ENCODE measurements at places on chromosomes 6 and 20.

DNA sequence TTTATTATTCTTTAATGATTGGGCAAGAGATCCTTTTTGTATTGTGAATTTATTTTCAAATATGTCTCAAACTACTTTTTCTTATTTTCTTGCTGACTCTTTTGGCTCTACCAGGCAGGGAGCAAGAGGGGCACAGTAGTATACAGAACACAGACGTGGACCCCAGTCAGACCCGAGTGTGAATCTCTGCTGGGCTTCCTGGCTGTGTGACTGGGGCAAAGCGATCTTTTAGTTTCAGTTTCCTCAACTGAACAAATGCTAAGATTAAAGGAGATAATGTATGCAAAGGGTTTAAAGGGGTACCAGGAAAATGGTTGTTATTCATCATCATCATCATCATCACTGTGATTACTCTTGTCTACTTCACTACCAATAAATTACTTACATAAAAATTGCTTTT lies 317.5 kb downstream of the HIVEP2 start:
- no peak for DNase-seq

DNA sequence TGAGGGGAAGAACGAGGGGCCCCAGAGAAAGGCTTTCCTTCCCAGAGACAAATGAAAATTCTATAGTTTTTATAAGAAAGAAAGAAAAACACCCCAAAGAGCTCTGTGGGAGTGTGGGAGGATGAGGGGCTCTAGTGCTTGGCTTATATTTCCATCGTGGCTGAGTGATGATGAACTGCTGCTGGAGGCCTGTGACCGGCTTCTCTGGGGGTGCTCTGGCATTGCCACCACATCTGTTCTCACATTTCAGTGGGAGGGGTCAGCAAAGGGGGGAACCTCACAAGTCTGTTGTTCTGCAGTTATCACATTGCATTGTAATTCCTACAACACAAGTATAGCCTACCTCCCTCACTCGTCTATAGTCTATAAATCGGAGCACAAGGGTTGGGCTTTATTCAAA lies 67.6 kb upstream of the BACH2 start:
- no peak for DNase-seq

DNA sequence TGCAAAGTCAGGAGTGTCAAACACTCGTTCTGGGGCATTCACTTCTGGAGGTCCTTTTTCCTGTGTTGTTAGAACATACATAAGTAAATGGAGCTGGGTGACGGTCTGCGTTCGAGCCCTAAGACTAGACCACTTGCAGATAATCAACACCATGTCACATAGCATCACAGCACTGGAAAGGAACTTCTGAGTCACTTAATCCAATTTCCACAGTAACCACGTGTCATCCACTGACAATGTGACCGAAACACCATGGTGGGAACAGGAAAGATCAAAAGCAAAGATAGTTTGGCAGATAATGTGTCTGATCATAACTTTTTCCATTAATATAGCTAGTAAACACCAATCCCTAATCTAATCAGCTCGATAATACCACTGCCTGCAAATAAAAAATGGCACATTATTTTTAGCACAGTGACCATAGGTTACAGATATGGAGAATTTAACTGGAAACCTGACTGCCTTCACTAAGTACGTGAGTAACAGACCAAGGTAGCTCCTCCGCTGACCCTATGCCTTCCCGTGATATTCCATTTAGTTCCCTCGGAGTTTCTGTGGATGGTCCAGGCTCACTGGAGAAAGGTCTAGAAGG lies 34.8 kb downstream of the WRNIP1 start:
- DNase-seq, result no peak

- DNase-seq, result no peak
These were observed 220.1 kb downstream of the HACE1 start for GRCh38 chr6:104639668-104640067.

DNA sequence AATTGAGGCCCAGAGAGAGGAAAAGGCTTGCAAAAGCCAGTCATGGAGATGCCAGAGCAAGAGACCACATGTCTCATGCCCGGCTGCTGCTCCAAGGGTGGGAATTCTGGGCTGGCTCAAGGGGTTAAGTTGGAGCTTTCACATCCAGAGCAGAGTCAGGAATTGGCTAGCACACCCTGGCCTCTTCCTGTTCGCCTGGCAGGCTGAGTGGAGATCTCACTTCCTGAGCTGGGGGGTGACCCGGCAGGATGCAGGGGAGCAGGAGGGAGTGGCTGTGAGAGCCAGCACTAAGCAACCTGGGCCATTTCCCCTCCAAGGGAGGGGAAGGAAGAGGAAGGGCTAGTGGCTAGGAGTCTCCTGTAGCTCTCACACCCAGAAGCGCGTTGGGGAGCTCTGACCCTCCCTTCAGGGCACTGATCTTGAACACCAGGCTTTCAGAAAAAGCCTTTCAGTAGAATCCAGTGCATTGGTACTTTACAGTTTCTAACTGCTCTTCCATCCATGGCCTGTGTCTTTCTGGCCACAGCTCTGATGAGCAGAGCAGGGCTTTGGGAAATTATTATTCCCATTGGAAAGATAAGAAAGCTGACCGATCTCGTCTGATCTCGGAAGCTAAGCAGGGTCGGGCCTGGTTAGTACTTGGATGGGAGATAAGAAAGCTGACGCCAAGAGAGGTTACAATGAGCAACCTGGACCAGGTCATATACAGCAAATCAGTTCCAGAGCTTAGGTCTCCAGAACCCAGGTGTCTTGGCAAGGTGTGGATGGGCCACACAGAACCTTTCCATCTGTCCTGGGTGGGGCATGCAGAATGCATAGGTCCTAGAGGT lies 2.2 kb upstream of the CCM2L start:
- no peak for DNase-seq

DNA sequence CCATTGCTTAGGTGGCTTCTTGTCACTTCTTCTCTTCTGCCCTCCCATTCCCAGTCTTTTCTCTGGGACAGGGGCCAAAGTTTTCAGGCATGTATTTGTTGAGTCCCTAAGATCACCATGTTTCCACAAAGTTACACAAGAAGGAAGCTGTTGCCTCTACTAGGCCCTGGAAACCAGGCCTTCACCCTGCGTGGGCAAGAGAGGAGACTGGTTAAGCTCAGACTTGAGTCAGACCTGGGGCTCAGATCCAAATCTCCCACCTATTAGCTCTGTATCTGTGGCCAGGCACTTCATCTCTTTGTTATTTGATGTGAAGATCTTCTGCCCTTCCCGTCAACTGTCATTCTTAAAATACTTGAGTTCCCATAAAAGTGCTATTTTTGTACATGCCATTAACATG lies 154.6 kb downstream of the SASH1 start:
- DNase-seq, result no peak

GRCh38 chr6:31717499-31718222 lies 2.5 kb downstream of the LY6G6D start:
- DNase-seq, result no peak

DNA sequence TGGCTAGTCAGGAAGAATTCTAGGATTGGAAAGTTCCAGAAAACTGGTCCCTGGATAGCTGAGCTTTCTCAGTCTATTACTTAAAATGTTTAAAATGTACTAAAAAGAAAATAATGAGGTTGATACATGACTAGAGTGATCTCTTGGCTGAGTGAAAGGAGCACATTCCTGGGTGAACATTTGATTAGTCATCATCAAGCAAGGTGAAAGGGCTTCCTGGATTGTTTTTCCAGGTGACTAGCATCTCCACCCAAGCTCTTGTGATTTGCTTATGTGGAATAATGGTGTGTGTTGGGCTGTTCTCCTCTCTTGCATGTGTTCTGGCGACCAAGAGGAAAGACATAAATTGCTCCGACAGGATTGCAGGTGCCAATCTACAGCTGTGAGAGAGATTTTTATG lies 42.9 kb downstream of the PKIB start:
- DNase-seq, result no peak

- no peak for DNase-seq
These were observed 7.6 kb downstream of the RTEL1 start for GRCh38 chr20:63665708-63666107.

DNA sequence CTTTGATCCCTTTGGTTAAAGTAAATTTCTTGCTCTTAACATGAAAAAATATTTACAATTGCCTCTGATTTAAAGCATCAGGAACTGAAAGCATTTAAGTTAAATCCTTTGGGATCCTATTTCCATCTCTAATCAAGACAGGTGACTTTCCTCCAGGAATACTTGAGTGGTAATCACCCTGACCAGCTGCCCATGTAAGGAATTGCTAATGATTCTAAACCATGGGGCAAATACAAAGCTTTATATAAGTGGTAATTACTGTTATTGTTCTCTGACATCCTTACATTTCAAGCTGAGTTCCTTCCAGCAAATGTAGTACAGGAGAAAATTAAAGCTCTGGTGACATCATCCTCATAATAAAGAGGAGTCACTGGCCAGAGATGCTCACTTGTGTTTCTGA lies 100.6 kb downstream of the CRYBG1 start:
- DNase-seq, result no peak

DNA sequence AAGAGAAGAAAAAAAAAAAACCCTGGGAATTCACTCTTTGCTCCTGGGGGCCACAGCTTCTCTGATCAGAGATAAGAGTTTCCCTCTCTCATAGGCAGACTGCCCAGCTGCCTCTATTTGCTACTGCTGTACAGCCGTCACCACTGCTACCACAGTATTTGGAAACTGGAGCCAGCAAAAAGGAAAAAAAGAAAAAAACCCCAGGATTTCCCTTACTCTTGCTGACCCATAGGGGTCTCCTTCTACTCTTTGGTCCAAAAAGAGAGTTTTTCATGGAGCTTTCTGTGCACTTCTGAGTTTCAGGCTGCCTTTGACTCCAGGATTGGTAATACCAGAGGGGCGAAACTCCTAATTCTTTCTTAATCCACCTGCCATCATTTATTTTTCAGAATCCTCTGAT lies 89.7 kb downstream of the MDGA1 start:
- no peak for DNase-seq

GRCh38 chr6:170363255-170363654 lies 56.7 kb downstream of the FAM120B start:
- DNase-seq, result no peak

GRCh38 chr6:134675110-134676054 lies 274.5 kb downstream of the ALDH8A1 start:
- no peak for DNase-seq

- no peak for DNase-seq
These were observed 253.2 kb downstream of the DLL1 start for GRCh38 chr6:170037541-170038250.

GRCh38 chr20:49712996-49713752 lies 504 bp downstream of the B4GALT5 start:
- peak; percentile 69 for DNase-seq

DNA sequence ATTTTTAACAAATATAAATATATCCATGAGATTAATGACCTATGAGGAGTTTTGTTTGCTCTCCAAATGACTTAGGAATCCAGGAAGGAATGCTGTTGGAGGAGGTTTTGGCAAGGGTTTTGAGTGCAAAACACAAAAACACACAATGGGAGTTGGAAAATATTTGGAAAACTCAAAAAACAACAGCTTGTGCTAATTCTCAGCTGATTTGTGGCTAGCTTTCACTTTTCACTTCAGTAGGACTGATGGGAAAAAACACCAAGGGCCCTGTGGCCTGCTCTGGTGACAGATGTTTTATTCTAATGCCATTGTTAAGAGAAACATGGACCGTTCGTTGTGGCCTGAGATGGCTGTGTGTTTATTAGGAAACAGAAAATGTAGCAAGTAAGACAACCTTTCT lies 113.9 kb downstream of the ALDH8A1 start:
- DNase-seq, result no peak

DNA sequence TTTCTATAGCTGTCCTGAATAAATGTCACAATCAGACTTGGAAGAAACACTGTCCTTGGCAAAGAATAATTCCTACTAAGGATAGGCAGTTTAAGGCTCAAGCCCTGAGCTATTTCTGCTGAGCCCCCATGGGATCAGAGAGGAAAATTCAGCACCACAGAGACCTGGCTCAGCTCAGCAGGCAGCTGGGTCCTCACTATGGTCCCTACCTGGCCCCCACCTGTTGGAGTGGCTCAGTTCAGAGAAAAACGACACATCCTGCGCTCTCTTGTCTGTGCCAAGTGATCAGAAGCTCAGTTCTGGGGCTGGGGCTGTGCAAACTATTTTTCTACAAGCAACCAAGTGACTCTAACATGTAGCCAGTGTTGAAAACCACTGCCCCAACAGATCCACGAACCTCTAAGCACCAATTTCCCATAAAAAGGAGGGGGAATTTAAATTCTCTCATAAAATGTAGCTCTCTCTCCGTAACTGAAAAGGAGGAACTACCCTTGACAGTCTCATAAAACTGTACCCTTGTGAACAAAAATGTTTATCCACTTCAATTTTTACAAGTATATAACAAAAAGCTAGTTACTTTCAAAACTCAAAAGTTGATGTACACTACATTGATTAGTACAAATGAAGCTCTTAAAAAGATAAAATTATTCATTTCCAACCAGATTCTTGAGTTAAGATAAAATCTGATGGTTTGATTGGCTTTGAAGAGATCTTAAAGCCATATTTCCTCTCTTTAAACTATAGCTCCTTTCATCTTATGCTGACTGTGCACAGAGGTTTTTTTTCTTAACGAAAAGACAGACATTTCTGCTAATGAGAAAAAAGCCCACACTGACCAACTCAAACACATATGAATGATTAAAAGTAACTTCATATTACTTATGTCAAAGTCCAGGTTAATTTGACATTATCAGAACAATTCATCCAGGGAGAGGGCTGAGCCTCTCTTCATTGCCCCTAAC lies 52.0 kb downstream of the KIF13A start:
- DNase-seq, result no peak

GRCh38 chr20:46756419-46756818 lies 47.0 kb downstream of the SLC2A10 start:
- no peak for DNase-seq

DNA sequence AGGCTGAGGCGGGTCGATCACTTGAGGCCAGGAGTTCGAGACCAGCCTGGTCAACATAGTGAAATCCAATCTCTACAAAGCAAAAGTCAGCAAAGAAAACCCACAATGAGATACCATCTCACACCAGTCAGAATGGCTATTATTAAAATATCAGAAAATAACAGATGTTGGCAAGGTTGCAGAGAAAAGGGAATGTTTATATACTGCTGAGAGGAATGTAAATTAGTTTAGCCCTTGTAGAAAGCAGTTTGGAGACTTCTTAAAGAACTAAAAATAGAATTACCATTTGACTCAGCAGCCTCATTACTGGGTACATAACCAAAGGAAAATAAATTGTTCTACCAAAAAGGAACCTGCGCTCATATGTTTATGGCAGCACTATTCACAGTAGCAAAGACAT lies 16.7 kb upstream of the GCM1 start:
- no peak for DNase-seq

DNA sequence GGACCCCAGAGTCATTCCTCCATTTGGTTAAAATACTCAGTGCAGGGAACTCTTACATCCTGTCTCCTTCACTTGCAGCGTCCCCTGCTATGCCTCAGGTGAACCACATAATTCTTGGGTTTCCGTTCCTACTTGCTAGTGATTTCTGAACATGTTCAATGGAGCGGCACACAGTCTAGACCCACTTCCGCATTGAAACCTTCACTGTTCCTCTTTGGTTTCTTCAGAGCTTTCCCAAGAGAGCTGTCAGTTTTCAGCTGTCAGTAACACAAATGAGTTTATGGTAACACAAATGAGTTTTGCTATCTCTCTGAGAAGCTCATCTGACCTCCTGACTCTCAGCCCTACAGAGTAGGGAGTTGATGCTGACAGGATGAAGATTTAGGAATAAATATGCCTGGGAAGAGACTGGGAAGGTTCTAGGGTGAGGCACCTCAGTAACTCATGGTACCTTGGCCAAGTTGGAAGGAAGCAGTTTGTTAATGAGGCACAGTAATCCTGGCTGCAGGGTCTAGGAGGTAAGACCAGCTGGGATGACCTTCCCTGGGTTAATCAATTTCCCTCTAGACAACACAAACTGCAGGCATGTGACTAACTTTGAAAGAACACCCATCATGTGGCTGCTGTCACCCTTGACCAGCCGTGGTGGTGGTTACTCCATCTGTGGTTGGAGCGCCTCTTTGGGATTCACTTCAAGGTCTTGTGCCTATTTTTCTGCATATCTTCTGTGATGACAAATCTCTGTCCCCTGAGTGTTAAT lies 5.4 kb downstream of the SYS1 start:
- no peak for DNase-seq

All from SW480 (cell line).